Activated T-helper 2 cell treated with anti-CD3 and anti-CD28 coated beads, Interferon-gamma antibody, Interleukin-2, Interleukin-4, amounts not matched to agents 10 μg/mL and 5 μg/mL and 100 μg/mL, durations not matched to agents 14 hours and 24 hours and 36 hours (primary cell): ENCODE measurements at places on chromosomes 12 and 14. TPM values are rescaled to one million over a fixed set of nuclear protein-coding genes. Genes with fewer than 3 reads are reported as not detected.
A peak's percentile ranks its signal among the peaks of the same experiment; 100 is the strongest.

The VDR gene
- total RNA-seq: 312 and 317 TPM in 2 replicates

- DNase-seq: no peak
- peak overlapping the region; percentile 44 for H3K27ac ChIP-seq
- H3K4me1 ChIP-seq: peaks cover 25% of the 10 kb centered on the region
- H3K36me3 ChIP-seq: peaks cover 3% of the 10 kb centered on the region
- H3K4me3 ChIP-seq: peak overlapping the region; percentile 92
- peaks cover 6% of the 10 kb centered on the region for H3K27me3 ChIP-seq
These were observed 4.2 kb upstream of the AAAS start for GRCh38 chr12:53325511-53326061.

The LPAR5 gene
- total RNA-seq: 3.6 and 4.1 TPM in 2 replicates

The CNTN1 gene
- not detected in 2 replicates for total RNA-seq

DNA sequence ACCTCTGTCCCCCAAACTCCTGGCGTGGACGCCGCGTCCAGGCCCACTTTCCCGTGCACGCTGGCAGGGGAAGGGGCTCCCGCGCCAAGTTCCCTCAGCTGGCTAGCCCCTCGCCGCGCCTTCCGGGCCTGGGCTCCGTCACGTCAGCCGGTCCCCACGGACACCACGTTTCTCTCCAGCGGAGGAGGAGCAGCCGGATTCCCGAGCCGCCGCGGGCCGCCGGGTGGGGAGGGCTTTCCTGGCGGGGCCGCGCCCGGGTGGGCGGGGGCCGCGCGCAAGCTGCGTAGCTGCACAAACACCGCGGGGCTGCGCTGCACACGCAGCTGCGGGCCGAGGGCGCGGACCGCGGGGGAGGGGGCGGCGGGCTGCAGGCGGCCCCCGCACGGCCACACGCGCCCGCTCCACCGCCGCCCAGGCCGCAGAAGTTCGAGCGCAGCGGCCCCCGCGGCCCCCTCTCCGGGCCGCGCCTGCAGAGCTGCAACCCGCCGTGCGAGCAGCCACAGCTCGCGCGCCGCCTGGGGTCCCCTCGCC, 45.1 kb upstream of the PNMA1 start:
- H3K27ac ChIP-seq: peak overlapping the region; percentile 66
- DNase-seq: peak; percentile 49
- no peaks in the 10 kb centered on the region for H3K27me3 ChIP-seq
- peak overlapping the region; percentile 91 for H3K4me3 ChIP-seq
- H3K4me1 ChIP-seq: peaks cover 80% of the 10 kb centered on the region

The CAPRIN2 gene
- total RNA-seq: 13.5 and 14.2 TPM in 2 replicates

DNA sequence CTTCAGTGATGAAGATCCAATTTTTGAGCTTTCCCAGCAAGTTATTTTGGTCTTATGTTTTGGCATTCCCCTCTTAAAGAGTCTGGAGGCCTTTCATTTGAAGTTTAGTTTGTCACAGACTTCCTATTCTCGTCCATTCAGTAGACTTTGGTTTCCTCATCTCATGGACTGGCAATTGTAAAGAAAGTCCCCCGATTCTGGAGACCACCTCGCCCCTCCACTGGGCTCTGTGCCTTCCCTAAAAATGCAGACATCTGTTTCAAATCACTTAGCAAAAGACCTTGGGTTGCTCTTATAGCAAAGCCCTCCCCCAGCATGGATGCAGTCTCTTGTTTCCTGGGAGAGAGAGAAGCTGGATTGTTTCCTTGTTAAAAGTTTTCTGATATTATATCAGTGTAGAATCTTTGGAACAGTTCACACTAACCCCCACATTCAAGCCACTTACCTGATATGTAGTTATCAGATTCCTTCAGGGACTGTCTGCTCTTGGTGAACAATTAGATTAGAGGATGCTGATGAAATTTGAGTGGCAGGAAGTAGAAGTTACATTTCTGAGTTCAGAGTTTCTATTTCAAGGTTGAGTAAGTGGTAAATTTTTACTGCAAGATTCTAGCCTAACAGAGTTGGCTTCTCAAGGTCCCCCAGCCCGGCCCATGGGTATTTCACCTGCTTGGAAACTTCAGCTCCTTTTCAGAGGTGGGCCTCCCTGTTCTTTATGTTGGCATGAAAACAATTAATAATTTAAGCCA, 56.3 kb downstream of the PLXNC1 start:
- H3K4me1 ChIP-seq: peaks cover 64% of the 10 kb centered on the region
- H3K27me3 ChIP-seq: no peaks in the 10 kb centered on the region
- H3K36me3 ChIP-seq: peaks cover 26% of the 10 kb centered on the region
- H3K27ac ChIP-seq: peak overlapping the region; percentile 72
- H3K4me3 ChIP-seq: peak overlapping the region; percentile 18
